ENCODE measurements at places on chromosomes 13 and 19.
A peak's percentile ranks its signal among the peaks of the same experiment; 100 is the strongest.

GRCh38 chr13:110329798-110330461, 22.8 kb downstream of the COL4A2 start:
- DNase-seq = no peak

GRCh38 chr13:62847520-62847919, 1431.9 kb upstream of the PCDH20 start:
- DNase-seq = no peak

DNA sequence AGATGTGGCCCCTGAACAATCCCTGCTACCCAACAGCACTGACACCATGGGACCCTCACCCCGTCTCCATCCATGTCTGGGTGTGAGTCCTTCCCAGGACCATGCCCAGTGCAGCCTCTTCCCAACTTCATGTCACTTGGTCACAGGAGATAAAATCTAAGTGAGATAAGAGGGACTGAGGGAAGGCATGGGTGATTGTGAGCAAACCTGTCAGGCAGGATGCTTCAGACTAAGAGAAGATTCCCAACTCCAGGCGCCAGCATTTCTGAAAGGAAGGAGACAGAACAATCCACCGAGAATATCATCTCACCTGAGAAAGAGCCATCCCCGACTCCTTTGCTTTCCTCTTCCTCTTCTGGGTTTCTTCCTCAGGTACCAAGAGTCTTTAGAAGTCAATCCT, 7.5 kb downstream of the ZNF320 start:
- DNase-seq = no peak

- no peak for DNase-seq
Observed at GRCh38 chr13:99802416-99802815, 169.2 kb downstream of the ZIC5 start.

DNA sequence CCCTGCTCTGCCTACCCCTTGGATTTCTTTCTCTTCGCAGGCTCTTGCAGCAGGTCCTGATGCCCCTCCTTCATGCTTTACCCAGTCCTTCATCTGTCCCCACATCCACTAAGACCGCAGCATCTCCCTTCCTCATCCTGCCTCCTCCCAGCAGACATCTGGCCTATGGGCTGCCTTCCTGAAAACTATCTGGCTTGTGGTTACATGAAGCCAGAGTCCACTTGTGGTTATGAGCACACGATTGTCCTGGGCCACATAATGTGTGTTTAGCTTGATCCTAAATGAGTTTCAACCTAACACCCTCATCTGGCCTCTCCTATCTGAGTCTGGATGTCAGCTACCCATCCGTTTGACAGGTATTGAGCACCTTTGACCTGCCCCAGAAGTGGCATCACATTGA, 5.5 kb upstream of the ZNF175 start:
- DNase-seq = no peak

DNA sequence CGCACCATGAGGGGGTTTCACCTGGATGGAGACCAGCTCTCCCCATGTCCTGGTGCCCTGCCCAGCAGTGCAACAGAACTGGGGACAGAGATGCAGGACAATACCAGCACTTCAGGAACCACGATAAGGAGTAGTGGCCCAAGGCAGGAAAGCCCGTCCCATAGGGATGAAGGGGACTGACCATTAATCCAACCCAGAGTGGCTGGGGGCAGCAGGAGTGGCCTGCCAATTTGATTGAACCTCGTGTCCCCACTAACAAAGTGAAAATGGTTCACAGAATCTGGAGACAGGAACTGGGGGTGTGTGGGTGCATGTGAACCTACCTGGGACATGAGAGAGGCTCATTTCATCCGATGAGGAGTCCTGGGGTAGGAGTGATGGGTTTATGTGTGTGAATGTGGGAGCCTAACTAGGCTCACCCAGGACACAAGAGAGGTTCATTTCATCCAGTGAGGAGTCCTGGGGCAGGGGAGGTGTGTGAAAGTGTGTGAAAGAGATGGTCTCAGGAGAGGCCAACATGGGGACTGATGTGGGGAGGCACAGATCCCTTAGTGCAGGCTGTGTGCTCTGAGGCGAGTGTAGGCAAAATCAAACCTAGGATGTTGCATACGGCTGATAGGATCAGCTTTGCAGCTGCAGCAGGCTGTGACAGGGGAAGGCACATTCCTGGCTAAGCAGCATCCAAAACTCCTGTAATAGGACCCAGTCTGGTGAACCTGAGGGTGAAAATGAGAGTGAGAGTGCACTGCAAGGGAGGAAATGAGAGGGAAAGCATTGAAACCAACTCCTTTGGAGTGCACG, 98.2 kb downstream of the ZNF429 start:
- no peak for DNase-seq

DNA sequence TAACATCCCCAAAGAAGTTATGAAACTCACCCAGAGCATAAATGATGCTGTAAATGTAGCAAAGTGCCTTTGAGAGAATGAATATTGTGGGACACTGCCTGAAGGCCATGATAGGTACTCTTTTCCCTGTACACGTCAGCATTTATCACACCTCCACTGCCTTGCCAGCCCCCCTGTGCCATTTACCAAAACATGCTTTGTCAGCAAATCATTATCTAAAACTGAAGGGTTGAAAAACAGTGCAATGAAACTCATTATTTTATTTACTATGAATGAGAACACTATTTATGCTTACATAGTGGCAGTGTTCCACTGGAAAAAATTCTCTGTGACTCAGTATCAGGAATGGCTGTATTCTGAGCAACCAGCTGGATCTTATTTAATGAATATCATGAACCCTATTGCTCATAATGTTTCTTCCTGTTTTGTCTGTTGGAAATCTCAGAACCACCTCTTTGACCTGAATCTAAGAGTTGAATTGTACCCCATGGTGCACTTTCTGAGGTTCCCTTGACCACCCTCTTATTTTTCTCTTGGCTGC, 564.1 kb downstream of the DCT start:
- DNase-seq = no peak

DNA sequence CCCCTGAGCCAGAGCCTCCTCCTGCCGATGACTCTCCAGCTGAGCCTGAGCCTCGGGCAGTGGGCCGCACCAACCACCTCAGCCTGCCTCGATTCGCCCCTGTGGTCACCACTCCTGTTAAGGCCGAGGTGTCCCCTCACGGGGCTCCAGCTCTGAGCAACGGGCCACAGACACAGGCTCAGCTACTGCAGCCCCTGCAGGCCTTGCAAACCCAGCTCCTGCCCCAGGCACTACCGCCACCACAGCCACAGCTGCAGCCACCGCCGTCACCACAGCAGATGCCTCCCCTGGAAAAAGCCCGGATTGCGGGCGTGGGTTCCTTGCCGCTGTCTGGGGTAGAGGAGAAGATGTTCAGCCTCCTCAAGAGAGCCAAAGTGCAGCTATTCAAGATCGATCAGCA, 3.6 kb downstream of the KMT2B start:
- DNase-seq = no peak

DNA sequence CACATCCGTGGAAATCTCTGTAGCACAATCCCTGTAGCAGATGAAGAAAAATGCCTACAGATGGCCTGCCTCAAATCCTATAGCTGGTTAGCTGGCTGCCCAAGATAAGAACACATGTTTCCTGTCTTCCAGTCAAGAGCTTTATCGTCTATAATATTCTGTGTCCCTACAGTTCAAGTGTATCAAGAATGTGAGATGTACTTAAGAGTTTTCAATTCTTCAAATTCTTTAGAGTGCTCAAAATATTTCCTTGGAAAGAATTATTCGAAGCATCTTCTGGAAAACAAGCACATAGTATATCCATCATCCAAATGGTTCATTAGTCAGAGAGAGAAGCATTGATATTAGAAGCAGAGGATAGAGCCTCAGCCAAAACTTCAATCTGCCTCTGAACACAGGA, 239.8 kb downstream of the COG6 start:
- DNase-seq = no peak

- no peak for DNase-seq
Observed at GRCh38 chr13:106274551-106275203, 260.8 kb downstream of the EFNB2 start.

DNA sequence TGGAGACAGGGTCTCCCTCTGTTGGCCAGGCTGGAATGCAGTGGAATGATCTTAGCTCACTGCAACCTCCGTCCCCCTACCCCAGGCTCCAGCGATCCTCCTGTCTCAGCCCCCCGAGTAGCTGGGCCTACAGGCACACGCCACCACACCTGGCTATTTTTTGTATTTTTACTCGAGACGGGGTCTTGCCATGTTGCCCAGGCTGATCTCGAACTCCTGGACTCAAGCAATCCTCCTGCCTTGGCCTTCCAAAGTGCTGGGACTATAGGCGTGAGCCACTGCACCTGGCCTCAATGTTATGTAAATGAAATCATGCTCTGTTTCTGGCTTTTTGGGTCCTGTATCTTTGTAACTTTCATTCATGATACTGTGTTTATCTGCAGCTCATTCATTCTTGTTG, 8.1 kb upstream of the ZNF579 start:
- DNase-seq = no peak

GRCh38 chr19:34961775-34962686, 2.0 kb downstream of the ZNF792 start:
- no peak for DNase-seq

DNA sequence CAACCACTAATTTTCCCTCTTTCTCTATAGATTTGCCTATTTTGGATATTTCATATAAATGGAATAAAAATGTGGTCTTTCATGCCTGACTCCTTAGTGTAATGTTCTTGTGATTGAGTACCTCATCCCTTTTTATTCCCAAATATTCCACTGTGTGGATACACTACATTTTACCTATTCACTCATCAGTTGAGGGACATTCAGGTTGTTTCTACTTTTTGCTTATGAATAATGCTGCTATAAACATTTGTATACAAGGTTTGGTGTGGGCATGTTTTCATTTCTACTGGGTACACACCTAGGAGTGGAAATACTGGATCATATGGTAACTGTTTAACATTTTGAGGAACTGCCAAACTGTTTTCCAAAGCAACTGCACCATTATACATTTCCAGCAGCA, 5.1 kb upstream of the WBP4 start:
- no peak for DNase-seq

DNA sequence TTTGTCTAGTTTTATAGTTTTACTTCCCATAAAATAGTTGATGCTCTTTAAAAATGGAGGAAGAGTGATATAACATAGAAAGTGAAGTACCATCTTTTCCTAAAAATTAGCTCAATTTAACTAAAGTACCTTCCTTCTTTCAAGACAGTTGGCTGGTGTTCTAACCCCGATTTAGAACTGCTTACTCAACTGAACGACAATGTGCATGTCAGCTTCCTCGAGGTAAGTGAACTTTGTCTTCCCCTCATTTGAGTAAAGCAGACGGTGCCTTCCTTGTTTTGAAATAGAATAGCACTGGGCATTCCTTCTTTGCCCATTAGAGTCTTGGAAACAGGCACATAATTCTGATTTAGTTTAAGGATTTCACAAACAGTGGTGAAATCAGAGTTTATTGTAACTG, 1519.2 kb downstream of the EFNB2 start:
- no peak for DNase-seq

GRCh38 chr19:7871437-7872305, 2.5 kb downstream of the PRR36 start:
- peak; percentile 91 for DNase-seq

DNA sequence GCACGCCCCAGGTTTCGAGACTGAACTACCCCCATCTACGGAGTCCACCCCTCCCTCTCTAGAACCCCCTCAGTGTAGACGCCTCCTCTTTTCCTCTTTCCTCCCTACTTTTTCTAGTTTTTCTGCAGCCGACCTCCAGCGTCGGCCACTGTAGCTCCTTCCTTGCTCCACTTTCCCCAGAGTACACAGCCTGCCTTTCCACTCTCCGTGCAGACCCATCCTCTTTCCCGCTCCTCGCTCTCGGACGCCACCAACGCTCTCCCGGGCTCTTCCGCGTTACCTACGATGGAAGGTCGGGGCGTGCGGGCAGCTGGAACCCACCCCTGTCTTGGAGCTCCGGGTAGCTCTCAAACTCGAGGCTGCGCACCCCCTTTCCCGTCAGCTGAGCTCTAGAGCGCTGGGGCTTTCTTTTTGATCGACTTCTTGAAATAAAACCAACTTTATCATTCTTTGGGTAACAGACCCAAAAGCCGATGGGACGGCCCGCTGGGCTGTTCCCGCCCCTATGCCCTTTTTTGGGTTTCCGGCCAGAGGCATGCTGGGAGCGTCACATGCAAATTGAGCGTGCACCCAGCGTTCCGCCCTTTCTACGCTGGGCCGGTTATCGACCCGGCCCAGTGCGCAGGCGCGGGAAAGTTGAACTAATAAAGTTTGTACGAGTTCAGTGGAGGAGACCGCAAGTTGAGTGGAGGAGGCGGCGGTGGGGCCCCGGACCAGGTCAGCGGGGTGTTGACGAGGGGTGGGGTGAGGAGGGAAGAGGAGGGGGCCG, at the start of the genes BCL2L12 and IRF3:
TSS of gene BCL2L12 (plus strand) at position 583 of the 769 bp plus-strand sequence. CDS start 760 bp downstream, outside the sequence.
TSS of gene IRF3 (minus strand) at position 507 of the 769 bp plus-strand sequence. CDS start 1,019 bp downstream, outside the sequence.
- peak; percentile 95 for DNase-seq

DNA sequence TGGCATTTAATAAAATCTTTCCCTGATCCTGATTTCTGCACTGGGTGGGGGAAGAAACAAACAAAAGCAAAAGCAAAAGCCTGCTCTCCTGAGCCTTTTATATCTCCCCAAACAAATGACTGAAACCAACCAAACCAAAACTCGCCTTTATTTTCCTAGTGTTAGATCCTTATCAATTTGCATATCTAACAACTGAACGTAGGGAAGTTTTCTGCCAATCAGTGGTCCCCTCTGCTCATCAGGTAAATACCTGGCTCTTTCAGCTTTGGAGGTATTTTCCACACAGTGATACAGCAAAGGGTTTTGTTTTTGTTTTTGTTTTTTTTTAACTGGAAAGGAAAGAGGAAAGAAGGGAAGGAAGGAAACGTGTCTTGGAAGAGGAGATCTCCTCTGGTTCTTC, 3.3 kb downstream of the AMER2 start:
- no peak for DNase-seq

GRCh38 chr19:18526316-18526715, 4.4 kb upstream of the ELL start:
- no peak for DNase-seq
